ENCODE measurements at places on chromosomes 4 and X. TPM values are rescaled to one million over a fixed set of nuclear protein-coding genes. Genes with fewer than 3 reads are reported as not detected.

PAGE5 gene
- total RNA-seq = not detected

WFS1 gene
- 29.0 TPM for total RNA-seq

CXorf49 gene
- total RNA-seq = not detected

POLN gene
- 5.2 TPM for total RNA-seq

NUDT11 gene
- 10.8 TPM for total RNA-seq

SLIT2 gene
- 48.9 TPM for total RNA-seq

MTNR1A gene
- total RNA-seq = 0.60 TPM

CDS1 gene
- total RNA-seq = 2.2 TPM

DNA sequence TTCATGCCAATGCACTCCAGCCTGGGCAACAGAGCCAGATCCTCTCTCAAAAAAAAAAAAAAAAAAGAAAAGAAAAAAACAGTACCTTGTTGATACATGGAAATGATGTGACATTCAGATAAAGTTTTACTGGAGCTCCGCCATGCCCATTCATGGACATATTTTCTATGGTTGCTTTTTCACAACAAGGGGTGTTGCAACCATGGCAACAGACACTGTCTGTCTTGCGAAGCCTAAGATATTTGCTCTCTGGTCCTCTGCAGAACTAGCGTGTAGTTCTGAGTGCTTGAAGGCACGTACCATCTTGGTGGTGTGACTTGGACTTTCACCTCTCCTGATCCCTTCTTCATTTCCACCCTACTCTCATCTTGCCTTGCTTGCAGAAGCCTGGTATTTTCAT, 53.2 kb downstream of the TBL1X start:
- no peaks in the 10 kb centered on the region for H3K36me3 ChIP-seq
- peak overlapping the region; percentile 82 for H3K27ac ChIP-seq
- H3K27me3 ChIP-seq = no peaks in the 10 kb centered on the region
- no peak overlapping the region for H3K4me3 ChIP-seq

- no peaks in the 10 kb centered on the region for H3K27me3 ChIP-seq
- peaks cover 32% of the 10 kb centered on the region for H3K36me3 ChIP-seq
- peak; percentile 97 for DNase-seq
- peak overlapping the region; percentile 100 for H3K27ac ChIP-seq
- peaks cover 22% of the 10 kb centered on the region for H3K4me1 ChIP-seq
Measured at GRCh38 chrX:154369449-154370299, 4.8 kb downstream of the FLNA start.

- no peaks in the 10 kb centered on the region for H3K36me3 ChIP-seq
- no peaks in the 10 kb centered on the region for H3K27me3 ChIP-seq
- DNase-seq = peak; percentile 88
- H3K4me3 ChIP-seq = no peak overlapping the region
Measured at GRCh38 chr4:26015133-26015651, 101.2 kb downstream of the SMIM20 start.

GRCh38 chr4:16659079-16659478, 239.4 kb downstream of the LDB2 start:
- H3K36me3 ChIP-seq = no peaks in the 10 kb centered on the region
- H3K27me3 ChIP-seq = no peaks in the 10 kb centered on the region
- DNase-seq = no peak
- peaks cover 3% of the 10 kb centered on the region for H3K4me1 ChIP-seq

DNA sequence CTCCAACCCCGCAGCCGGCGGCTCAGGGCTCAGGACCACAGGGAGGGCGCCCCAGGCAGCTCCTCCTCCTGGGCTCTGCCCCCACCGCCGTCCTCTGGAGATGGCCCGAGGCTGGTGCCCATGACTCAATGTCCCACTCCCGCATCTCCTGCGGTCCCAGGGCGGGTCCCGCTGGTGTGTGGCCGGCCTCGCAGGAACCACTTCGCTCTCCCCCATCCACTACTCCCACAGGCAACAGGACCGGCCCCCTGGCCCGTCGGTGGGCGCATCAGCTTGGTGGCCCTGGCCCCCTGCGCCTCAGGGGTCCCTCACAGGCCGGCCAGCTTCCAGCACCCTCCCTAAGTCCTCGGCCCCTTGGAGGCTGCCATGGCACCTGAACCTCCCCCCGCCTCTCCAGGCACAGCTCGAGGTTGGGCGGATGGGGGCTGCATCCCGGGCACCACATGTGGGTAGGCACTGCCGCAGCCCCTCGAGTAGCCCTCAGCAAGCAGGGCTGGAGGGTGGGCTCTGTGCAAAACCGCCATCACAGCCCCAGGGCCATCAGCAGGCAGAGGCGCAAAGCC, 22.8 kb upstream of the SPON2 start:
- H3K27me3 ChIP-seq = no peaks in the 10 kb centered on the region
- no peak for DNase-seq
- no peaks in the 10 kb centered on the region for H3K4me1 ChIP-seq
- no peak overlapping the region for H3K27ac ChIP-seq
- H3K36me3 ChIP-seq = no peaks in the 10 kb centered on the region
- H3K4me3 ChIP-seq = no peak overlapping the region

DNA sequence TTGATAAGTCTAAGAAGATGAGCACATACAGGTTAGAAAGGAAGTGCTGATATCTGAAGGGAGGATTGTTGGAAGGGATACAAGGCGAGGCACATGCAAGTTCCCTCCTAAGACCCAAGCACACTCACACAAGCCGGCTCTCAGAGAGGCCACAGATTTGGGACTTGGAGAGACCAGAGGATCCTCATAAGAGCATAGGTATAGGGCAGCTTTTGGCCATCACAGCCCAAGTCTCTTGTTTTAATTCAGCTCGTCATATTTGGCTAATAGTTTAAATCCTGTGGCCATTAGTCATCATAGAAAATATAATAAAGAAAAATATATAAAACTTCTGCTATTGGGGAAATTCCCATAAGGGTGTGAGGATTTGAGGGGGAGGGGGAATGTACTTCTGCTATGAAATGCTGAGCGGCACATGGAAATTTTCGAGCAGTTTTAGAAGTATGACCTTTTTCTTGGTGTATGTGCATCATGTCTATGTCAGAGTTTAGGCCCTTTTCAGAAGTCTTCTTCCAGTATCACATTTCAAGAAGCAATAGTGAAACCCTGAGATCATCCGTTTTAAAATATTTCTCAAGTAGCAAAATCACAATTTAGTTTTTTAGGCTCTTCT, 97.7 kb downstream of the NFKB1 start:
- no peak for DNase-seq
- H3K27ac ChIP-seq = peak overlapping the region; percentile 98
- no peak overlapping the region for H3K4me3 ChIP-seq
- H3K4me1 ChIP-seq = peaks cover 52% of the 10 kb centered on the region
- H3K27me3 ChIP-seq = no peaks in the 10 kb centered on the region
- H3K36me3 ChIP-seq = peaks cover 4% of the 10 kb centered on the region

DNA sequence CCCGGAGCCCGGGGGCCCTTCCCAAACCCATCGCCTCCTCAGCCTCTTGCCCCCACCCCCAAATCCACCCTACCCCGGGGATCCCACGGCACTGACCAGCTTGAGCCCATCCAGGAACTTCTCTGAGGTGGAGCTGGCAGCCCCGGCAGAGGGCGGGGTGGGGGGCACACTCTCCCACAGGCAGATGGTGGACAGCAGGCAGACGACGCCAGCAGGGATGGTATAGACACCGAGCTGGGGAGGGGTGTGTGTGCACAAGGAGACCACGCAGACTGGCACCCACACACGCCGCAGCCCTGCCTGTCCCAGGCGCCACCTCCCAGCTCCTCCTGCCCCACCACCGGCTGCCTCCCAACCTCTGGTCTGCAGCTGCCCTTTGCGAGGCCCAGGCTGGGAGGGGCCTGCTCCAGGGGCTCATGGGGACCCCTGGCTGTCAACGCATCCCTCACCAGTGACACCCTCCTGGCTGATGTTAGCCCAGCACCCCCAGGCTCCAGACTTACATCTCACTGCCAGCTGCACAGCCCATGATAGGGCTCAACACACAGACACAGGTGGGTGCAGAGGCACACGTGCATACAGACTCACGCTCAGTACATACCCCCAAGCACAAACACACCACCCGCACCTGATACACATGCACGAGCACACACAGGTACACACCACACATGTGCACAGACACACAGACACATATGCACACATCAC, 4.2 kb downstream of the SLC49A3 start:
- no peak overlapping the region for H3K27ac ChIP-seq
- peaks cover 11% of the 10 kb centered on the region for H3K27me3 ChIP-seq
- H3K4me1 ChIP-seq = no peaks in the 10 kb centered on the region
- no peak overlapping the region for H3K4me3 ChIP-seq
- DNase-seq = no peak
- H3K36me3 ChIP-seq = no peaks in the 10 kb centered on the region

DNA sequence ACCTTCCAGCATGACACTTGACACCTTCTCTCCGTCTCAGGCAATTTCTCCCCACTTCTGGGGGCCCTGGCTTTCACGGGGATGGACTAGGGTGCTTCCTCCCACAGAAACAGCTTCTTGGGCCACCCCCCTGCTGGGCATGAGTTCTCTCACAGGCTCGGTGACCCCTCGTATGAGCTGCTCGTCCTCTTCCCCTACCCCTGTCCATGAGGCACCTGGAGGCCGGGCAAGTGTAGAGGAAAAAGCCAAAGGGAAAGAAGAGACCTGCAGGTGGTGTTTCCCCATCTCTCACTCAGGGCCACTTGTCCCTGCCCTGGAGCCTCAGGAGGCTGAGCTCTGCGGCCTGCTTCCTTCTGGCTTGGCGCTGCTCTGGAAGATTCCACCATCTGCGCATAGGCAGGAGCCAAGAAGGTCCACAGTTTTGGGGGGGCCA, 1.9 kb upstream of the RGS12 start:
- H3K27me3 ChIP-seq = no peaks in the 10 kb centered on the region
- DNase-seq = no peak
- H3K27ac ChIP-seq = no peak overlapping the region
- H3K4me3 ChIP-seq = no peak overlapping the region
- peaks cover 12% of the 10 kb centered on the region for H3K4me1 ChIP-seq
- H3K36me3 ChIP-seq = no peaks in the 10 kb centered on the region

- no peaks in the 10 kb centered on the region for H3K4me1 ChIP-seq
- H3K36me3 ChIP-seq = no peaks in the 10 kb centered on the region
- DNase-seq = no peak
- no peak overlapping the region for H3K4me3 ChIP-seq
Measured at GRCh38 chrX:142483965-142484364, 278.9 kb upstream of the MAGEC2 start.

GRCh38 chrX:153900831-153901752, 3.4 kb upstream of the AVPR2 start:
- H3K36me3 ChIP-seq = no peaks in the 10 kb centered on the region
- H3K4me1 ChIP-seq = no peaks in the 10 kb centered on the region
- DNase-seq = peak; percentile 46
- H3K27ac ChIP-seq = no peak overlapping the region
- no peaks in the 10 kb centered on the region for H3K27me3 ChIP-seq
- H3K4me3 ChIP-seq = no peak overlapping the region

- no peaks in the 10 kb centered on the region for H3K27me3 ChIP-seq
- peaks cover 34% of the 10 kb centered on the region for H3K36me3 ChIP-seq
- no peak overlapping the region for H3K27ac ChIP-seq
- H3K4me3 ChIP-seq = no peak overlapping the region
- no peak for DNase-seq
Measured at GRCh38 chr4:2937146-2937857, 25.9 kb downstream of the NOP14 start.

- H3K27ac ChIP-seq = no peak overlapping the region
- no peaks in the 10 kb centered on the region for H3K4me1 ChIP-seq
- H3K4me3 ChIP-seq = no peak overlapping the region
- no peaks in the 10 kb centered on the region for H3K36me3 ChIP-seq
- no peaks in the 10 kb centered on the region for H3K27me3 ChIP-seq
Measured at GRCh38 chr4:38568768-38569167, 95.2 kb upstream of the KLF3 start.

DNA sequence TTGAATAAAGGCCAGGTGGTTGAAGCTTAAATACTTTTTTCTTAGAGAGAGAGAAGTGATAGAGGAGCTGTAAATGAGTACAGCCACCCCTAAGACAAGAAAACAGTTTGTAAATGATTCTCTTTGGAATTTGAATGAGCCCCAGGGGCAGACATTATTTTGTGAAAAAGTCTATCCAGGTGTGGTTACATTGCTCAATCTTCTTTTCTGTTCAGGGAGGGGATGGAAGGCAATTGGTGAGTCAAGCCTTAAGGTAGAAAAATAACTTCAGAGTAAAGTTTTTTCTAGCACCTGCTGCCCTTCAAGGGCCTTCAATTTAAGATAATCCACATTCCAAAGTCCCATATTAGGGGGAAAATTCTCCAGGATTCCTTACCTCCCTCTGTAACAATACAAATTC, 646.7 kb downstream of the PDHA2 start:
- no peaks in the 10 kb centered on the region for H3K27me3 ChIP-seq
- H3K4me1 ChIP-seq = no peaks in the 10 kb centered on the region
- DNase-seq = no peak
- H3K27ac ChIP-seq = no peak overlapping the region

- H3K4me3 ChIP-seq = no peak overlapping the region
- no peaks in the 10 kb centered on the region for H3K36me3 ChIP-seq
- H3K27ac ChIP-seq = no peak overlapping the region
- no peaks in the 10 kb centered on the region for H3K4me1 ChIP-seq
- no peaks in the 10 kb centered on the region for H3K27me3 ChIP-seq
Measured at GRCh38 chr4:47187608-47188007, 156.2 kb downstream of the GABRB1 start.

GRCh38 chrX:67784712-67785111, 240.9 kb downstream of the AR start:
- H3K27ac ChIP-seq = peak overlapping the region; percentile 60
- H3K27me3 ChIP-seq = no peaks in the 10 kb centered on the region
- DNase-seq = peak; percentile 33
- H3K4me1 ChIP-seq = peaks cover 13% of the 10 kb centered on the region
- H3K4me3 ChIP-seq = no peak overlapping the region
- H3K36me3 ChIP-seq = no peaks in the 10 kb centered on the region

- H3K36me3 ChIP-seq = no peaks in the 10 kb centered on the region
- no peak for DNase-seq
- no peaks in the 10 kb centered on the region for H3K27me3 ChIP-seq
- H3K27ac ChIP-seq = no peak overlapping the region
- H3K4me3 ChIP-seq = no peak overlapping the region
Measured at GRCh38 chr4:65393078-65393477, 277.2 kb downstream of the EPHA5 start.

DNA sequence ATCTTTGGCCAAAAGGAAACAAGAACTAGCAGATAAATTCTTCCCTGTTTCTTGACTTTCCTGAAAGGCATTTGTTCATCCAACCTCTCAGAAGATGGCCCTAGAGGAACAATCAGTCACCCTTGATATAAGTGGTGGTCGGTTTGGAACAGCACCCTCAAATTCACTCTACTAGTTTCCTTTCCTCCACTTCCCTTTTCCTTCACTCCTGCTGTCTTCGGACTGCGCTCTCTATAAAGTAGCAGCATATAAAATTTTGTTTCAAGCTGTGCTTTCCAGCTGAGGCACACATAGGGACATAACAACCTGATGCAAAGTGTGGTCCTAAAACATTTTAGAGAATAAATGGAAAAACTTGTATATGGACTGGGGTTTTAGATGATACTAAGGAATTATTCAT, 29.0 kb upstream of the MOB1B start:
- H3K4me1 ChIP-seq = no peaks in the 10 kb centered on the region
- no peak for DNase-seq
- no peak overlapping the region for H3K4me3 ChIP-seq
- H3K27ac ChIP-seq = no peak overlapping the region
- H3K27me3 ChIP-seq = no peaks in the 10 kb centered on the region

DNA sequence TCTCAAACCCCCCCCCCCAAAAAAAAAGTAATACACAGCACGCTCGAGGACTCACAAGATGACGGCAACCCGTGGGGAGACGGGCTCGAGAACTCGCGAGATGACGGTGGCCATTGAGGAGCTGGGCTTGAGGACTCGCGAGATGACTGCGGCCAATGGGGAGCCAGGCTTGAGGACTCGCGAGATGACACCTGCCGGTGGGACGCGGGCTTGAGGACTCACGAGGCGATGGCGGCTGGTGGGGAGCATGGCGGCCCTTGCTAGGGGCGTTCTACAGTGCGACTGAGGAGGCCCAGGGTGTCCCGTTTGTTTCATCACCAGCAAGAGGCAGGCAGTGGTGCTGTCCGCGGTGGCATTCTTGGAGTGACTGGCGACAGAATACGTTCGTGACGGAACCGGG, 172.4 kb upstream of the MAGEB16 start:
- H3K27me3 ChIP-seq = no peaks in the 10 kb centered on the region
- no peaks in the 10 kb centered on the region for H3K4me1 ChIP-seq
- no peak overlapping the region for H3K27ac ChIP-seq
- DNase-seq = no peak
